Psoas muscle (tissue), 8 donors: ENCODE measurements at places on chromosomes 6 and 20. TPM values are rescaled to one million over a fixed set of nuclear protein-coding genes. Genes with fewer than 3 reads are reported as not detected.

GRCh38 chr20:1664911-1665310 is 7.3 kb upstream of the SIRPG start:
- DNase-seq, result no peak

- DNase-seq, result no peak
Measured at GRCh38 chr6:10098756-10099528, 315.9 kb downstream of the TFAP2A start.

GRCh38 chr20:14758356-14758755 is 420.9 kb upstream of the FLRT3 start:
- no peak for DNase-seq

SEC23B gene
- total RNA-seq, result 9.5 TPM

GRCh38 chr6:152748843-152749242 is 1.8 kb upstream of the VIP start:
- DNase-seq, result no peak

DNA sequence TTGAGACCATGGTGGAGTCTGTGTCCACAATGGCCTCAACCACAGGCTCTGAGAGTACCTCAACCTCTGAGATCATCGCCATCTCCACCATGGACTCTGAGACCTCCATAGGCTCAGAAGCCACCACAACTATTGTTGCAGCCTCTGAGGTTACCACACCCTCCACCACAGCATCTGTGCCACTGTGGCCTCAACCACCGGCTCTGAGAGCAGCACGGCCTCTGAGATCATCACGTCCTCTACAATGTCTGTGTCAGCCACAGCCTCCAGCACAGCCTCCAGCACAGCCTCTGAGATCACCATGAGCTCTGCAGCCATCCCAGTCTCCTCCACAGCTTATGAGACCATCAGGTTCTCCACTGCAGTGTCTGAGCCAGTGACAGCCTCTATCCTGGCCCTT is 19.4 kb upstream of the MUC21 start:
- DNase-seq, result no peak

OR2B6 gene
- total RNA-seq, result not detected

MCCD1 gene
- total RNA-seq, result not detected

C6orf15 gene
- not detected for total RNA-seq

LRFN2 gene
- not detected for total RNA-seq

- DNase-seq, result no peak
Measured at GRCh38 chr6:129672341-129672682, 37.7 kb downstream of the ARHGAP18 start.

TP53TG5 gene
- not detected for total RNA-seq

- DNase-seq, result peak; percentile 63
Measured at GRCh38 chr6:107491760-107492660, 2.1 kb downstream of the SOBP start.
